ENCODE measurements at places on chromosomes 7 and 10. TPM values are rescaled to one million over a fixed set of nuclear protein-coding genes. Genes with fewer than 3 reads are reported as not detected.

DNA sequence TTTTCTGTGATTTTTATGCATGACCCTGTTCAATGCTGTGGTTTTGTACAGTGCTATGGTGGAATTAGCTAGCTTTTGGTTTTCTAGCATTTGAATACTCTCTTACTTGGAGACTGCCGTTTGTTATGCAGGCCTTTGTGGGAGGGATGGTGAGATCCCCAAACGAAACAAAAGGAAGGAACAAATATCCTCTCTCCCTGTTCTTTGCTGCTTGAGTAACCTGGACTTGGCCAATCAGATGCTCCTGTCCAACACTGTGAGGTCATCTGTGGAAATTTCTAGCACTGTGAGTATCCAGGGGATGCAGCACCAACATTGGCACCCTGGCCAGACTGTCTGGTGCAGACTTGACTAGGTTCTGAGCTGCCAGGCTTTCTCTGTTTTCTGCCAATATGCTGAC lies 314.4 kb downstream of the ANKRD30A start:
- DNase-seq, result no peak

- DNase-seq, result no peak
Measured at GRCh38 chr7:70143075-70144044, 545.1 kb downstream of the AUTS2 start.

Gene STEAP4
- 3.4 TPM for polyA plus RNA-seq

- DNase-seq, result no peak
Measured at GRCh38 chr7:27953361-27953760, 213.4 kb downstream of the TAX1BP1 start.

DNA sequence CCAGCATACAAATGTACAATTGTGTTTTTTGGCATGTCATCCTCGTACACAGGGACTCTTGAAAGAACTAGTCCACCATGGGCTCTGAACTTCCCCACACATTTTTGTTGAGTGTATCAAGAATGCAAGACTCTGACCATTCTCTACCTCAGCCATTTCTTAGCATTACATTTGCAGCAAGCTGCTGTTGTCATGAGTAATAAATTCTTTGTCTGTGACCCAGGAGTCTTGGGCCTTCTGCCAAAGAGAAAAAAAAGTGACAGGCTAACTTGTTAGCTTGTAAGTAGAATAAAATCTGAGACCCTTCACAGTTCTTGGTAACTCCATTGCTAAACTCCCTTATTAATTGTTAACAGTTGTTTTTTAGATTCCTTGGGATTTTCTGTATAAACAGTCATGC lies 542.3 kb upstream of the MBL2 start:
- DNase-seq, result peak; percentile 40

DNA sequence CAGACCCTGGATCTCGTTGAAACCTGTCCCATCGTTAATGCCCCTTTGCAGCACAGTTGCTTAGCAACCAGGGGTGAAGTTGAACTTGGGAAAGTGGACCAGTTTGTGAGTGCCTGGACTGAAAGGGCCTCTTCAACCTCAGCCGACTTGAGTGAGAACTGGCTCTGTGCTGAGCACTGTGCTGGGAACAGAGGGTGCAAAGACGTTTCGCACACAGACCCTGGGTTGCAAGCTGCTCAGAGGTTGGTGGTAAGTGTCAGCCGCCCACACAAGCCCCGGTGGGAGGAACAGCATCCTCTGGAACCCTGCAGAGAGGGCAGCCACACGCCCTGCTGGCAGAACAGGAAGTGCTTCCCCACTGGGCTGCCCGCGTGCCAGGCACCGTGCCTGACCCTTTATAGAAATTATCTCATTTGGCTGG lies 89.2 kb downstream of the CARD11 start:
- no peak for DNase-seq

DNA sequence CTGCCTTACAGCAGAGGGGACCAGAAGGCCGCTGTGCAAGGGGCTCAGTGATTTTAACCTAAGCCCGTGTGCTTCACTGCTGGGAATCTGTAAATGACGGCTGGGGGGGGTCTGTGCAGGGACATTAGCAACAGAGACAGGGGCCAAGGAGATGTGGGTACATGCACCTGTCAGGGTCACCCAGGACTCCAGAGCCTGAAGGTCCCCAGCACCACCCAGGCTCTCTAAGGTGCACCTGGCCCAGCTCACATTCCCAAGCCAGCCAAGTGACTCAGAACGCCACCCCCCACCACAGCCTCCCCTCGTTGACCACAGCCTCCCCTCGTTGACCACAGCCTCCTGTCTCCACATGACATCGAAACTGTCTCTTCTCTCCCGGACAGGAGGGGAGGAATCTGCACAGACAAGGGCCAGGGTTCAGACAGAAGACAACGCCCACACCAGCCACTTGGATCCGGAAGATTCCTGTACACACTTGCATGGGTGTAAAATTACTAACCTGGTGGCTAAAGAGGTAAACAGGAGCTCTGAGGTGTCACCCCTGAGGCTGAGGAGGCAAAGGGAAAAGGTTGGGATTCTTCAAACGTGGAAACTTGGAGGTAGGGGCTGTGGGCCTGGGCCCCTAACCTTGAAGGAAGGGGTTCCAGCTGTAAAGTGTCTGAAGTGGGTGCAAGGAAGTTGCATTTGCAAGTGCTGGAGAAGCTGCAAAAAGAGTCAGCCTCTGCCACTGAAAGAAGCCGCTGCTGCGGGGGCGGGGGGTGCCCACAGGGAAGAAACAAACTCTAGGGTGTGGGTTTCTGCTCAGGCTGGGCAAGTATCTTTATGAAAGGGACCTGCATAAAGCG lies 27.0 kb downstream of the CALML3 start:
- DNase-seq, result peak; percentile 61

DNA sequence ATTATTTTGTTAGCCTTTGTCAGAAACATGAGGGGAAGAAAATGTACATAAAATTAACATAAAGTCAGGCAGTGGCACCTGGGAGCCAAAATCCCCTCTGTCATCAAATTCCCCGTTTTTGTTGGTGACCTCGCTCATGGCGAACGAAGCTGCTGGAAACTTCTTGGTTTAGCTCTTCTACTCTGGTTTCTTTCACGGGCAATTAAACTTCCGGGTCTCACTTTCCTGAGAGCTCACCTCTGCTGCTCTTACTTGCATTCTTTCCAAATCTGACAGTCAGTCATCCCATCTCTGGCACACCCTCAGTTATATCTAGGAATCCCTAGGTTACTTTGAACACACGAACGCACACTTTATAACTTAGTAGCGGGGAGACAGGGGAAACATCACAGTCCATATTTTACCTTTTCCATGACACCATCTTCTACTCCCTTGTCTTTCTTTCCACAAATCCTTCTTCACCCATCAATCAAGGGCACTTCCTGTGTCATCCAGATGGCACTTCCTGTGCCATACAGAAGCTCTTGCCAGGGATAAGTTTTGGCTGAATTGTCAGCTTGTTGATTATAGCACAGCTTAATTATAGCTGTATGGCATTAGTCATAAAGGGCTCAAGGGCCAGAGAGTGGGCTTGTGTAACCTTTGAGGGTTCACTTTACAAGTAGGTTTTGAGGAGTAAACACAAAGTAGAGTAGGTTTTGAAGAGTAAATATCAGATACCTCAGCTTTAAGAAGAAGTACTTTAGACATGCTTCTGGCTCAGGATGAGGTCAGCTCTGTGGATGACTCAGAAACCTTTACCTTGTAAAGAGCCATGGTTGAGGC lies 105.1 kb downstream of the GATA3 start:
- DNase-seq, result peak; percentile 84

DNA sequence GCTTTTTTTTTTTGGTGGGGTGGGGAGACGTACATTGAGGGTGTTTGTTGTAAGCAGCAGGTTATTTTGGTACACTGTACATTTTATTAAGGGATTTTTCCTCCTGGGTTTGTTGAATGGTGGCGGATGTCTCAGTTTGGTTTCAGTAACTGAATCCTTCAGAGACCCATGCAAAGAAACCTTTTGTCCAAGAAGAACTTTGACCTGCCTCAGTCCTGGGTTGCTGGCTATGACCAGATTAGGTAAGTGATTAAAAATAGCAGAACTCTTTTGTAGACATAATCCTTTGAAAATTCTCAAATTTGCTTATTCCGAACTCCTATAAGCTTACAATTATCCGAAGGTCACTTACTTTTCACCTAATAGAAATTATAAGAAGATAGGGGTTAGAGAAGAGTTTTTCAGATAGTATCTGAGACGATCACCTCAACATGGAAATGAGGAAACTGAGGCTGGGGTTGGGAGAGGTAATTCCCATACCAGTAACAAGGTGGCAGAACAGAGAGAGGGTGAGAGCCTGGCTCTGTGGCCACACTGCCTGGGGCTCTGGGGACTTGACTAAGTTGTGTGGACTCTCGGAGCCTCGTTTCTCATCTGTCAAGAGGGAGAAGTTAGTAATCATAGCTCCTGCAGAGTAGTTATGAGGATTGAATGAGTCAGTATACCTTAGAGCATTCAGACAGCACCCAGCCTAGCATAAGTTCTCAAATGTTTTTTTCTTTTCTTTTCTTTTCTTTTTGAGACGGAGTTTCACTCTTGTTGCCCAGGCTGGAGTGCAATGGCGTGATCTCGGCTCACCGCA lies 87.4 kb downstream of the CCNY start:
- DNase-seq, result no peak

Gene CACNB2
- polyA plus RNA-seq, result 2.8 TPM

Gene CYP3A7
- polyA plus RNA-seq, result 0.69 TPM

Gene FAM53B
- polyA plus RNA-seq, result 11.8 TPM

DNA sequence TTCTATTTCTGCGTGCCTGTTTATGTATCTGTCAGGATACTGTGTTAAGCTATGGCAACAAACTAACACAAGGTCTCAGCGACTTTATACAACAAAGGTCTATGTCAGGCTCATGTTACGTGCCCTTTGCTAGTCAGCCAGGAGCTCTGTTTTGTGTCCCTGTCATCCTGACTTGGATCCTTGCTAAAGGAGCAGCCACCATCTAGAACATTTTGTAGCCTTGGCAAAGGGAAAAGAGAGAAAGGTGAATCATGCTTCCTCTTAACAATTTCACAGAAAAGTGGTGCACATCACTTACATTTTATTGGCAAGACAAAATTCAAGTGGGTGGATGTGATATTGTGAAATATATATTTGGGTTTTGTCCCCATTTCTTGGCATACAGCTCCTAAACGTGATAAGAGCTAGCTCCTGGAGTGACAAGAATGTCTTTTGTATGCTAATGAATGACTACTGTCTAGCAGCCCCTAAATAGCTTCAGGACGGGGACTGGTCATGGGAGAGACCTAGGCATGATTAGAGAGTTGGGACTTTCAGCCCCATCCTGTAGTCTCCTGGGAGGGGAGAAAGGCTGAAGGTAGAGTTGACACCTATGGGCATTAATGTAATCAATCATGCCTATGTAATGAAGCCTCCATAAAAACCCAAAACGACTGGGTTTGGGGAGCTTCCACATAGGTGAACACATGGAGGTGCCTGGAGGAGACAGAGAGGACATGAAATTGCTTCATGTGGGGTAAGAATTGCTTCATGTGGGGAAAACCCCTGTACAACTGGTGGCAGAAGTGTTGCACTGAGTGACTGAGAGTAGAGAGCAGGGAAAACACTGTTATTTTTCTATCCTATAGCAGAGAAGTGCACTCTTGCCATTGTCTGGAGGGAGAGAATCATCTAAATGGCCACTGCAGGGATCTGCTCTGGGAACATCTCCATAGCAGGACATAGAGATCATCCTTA lies 33.0 kb downstream of the MRPL32 start:
- no peak for DNase-seq

DNA sequence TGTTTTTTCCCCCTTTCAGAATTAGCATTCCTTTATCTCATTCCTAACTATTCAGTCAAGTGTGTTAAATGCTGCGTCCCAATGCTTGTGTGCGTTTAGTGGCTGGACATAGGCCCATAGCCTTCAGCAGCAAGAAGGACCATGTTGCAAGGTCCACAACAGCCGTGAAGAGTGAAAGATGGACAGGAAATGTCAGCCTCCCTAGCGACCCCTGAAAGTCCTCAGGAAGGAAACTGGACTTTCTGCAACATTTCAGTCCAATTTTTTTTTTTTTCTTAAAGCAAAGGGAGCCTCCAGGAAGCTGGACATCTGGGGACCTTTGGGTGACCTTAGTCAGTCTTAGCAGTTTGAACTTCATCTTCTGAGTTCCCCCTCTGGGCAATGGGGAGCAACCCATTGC lies 550.7 kb upstream of the MGMT start:
- no peak for DNase-seq

DNA sequence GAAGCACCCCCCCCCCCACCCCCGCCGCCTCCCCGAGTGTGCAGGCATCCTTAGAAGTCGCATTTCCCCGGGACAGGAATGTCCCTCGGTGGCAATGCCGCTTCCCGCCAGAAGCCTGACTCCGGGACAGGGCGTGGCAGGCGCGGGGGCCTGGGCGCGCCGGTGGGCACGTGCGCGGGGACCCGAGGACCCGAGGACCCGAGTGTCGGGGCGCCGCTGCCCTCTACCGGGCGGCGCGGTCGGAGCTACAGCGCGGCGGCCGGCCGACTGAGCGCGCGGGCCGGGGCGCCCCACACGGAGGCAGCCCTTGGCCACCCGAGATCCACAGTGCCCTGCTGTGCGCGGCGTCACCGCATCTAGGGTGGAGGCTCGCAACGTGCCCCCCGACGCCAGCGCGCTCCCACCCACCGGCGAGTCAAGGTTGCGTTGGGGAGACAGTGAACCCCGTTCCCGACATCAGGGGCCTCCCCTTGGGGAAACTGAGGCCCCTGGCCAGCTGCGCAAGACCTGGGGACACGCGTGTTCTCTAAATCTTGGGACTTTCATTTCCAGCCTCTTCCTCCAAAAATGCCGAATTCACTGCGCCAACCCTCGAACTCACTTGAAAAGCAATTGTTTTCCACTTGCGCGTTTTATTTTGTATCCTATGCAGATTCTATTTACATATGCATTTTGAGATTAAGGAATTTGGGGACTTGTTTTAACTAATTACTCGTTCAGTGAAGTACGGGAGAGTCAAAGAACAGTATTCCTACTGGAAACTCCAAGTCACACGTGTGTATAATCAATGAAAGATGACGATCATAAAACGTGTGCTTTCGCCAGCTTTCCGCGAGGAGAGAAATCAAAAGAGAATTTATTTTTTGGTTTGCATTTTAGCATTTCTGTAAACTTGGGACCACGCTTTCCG lies 3.1 kb upstream of the CUX1 start:
- peak; percentile 85 for DNase-seq

Gene SMNDC1
- 12.4 TPM for polyA plus RNA-seq

- no peak for DNase-seq
Measured at GRCh38 chr10:30630571-30630970, 1.0 kb upstream of the LYZL2 start.

- peak; percentile 53 for DNase-seq
Measured at GRCh38 chr7:100604976-100605911, 3.1 kb downstream of the PCOLCE start.

Gene MSS51
- 0.95 TPM for polyA plus RNA-seq

GRCh38 chr7:113371416-113372043 lies 253.2 kb upstream of the SMIM30 start:
- DNase-seq, result no peak

- DNase-seq, result no peak
Measured at GRCh38 chr7:132276234-132276630, 300.0 kb downstream of the PLXNA4 start.

Gene NXPH1
- not detected for polyA plus RNA-seq

- DNase-seq, result peak; percentile 71
Measured at GRCh38 chr7:77415823-77416620, at the start of gene GSAP. Gene GSAP, minus strand, starts transcription at chr7:77416349. Its CDS starts 28 bp downstream, at chr7:77416321.

GRCh38 chr7:135713836-135714470 lies 14.0 kb downstream of the SLC13A4 start:
- DNase-seq, result no peak

GRCh38 chr10:112728997-112729396 lies 221.1 kb upstream of the TCF7L2 start:
- DNase-seq, result no peak

Gene WDFY4
- 1.7 TPM for polyA plus RNA-seq

GRCh38 chr7:7882888-7883287 lies 85.7 kb upstream of the GLCCI1 start:
- DNase-seq, result no peak
